ENCODE measurements at places on chromosomes 6 and 20.

DNA sequence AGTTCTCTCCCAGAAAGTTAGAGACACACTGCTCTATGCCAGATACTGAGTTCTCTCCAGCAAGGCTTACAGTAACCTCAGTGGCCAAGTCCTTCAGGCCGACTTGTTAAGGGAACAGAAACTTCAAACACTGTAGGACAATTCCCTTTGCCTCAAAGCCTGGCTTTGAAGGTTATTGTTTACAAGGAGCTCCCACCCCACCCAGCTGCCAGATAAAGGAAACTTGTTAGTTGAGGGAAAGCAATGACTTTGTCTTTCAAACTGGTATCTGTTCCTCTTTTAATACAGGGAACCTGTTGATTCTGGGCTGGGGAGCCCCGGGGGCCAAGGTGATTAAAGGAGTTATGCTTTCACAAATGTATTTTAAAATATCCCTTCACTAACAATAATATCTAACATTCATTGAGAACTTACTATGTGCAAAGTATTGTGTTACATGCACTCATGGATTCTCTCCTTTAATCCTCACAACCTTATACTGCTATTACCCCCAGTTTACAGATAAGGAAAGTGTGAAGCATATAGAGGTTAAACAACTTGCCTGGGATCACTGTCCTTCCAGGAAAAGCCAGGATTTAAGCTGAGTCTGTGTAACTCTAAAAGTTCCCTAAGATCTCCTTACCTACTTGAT, 27.6 kb upstream of the CDKN1A start:
- DNase-seq = peak; percentile 82

DNA sequence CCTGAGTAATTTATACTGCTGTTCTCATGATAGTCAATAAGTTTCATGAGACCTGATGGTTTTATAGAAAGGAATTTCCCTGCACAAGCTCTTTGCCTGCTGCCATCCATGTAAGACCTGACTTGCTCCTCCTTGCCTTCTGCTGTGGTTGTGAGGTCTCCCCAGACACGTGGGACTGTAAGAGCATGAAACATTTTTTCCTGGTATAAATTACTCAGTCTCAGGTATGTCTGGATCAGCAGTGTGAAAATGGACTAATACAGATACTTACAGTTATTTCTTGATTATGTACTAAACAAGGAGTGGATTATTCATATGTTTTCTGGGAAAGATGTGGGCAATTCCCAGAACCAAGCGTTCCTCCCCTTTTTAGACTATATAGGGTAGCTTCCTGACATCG, 1.9 kb upstream of the TRIM38 start:
- DNase-seq = no peak

DNA sequence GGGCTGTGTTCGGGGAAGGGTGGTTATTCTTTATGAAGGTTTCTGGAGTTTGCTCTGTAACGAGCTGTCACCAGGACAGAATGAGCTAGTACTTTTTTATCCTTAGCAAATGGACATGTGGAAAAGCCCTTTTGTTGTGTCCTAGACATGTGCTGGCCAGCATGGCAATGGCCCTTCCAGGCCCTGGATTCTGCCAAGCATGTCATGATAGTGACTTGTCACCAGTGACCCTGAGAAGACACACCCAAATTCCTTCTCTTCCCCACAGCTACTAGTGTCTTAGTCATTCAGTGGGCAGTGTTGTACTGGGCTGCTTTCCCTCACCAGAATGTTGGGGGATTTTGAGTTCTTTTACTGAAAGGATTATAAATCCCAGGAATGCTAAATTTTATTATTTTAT, 74.0 kb upstream of the XRN2 start:
- no peak for DNase-seq

DNA sequence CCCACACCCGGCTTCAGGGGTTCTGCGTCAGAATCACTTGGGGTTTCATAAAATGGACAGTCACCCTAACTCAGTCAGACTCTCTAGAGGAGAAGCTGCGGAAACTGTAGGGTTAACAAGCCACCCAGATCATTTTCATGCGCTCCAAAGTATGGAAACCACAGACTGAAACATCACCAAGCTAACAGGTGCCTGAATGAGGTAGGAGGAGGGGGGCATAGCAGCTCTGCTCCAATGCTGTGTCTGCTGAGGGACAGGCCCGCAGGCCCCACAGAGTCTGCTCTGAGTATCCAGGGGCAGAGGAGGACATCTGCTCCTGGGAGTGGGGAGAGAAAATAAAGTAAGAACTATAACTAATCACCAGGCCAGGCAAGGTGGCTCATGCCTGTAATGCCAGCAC, 97.1 kb upstream of the AKAP12 start:
- DNase-seq = no peak

GRCh38 chr6:101490857-101491256, 97.3 kb downstream of the GRIK2 start:
- no peak for DNase-seq

- no peak for DNase-seq
Observed at GRCh38 chr6:125804264-125804663, 13.5 kb downstream of the NCOA7 start.

DNA sequence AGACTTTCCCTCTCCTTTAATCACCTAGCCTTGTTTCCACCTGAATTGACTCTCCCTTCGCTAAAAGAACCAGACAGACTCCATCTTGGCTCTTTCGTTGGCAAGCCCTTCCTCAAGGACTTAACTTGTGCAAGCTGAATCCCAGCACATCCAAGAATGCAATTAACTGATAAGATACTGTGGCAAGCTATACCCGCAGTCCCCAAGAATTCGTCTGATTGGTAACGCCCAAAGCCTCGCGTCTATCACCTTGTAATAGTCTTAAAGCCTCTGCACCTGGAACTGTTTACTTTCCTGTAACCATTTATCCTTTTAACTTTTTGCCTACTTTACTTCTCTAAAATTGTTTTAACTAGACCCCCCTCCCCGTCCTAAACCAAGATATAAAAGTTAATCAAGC, 15.6 kb upstream of the MYCT1 start:
- DNase-seq = no peak

- no peak for DNase-seq
Observed at GRCh38 chr6:143696664-143697000, 18.9 kb downstream of the PHACTR2 start.

DNA sequence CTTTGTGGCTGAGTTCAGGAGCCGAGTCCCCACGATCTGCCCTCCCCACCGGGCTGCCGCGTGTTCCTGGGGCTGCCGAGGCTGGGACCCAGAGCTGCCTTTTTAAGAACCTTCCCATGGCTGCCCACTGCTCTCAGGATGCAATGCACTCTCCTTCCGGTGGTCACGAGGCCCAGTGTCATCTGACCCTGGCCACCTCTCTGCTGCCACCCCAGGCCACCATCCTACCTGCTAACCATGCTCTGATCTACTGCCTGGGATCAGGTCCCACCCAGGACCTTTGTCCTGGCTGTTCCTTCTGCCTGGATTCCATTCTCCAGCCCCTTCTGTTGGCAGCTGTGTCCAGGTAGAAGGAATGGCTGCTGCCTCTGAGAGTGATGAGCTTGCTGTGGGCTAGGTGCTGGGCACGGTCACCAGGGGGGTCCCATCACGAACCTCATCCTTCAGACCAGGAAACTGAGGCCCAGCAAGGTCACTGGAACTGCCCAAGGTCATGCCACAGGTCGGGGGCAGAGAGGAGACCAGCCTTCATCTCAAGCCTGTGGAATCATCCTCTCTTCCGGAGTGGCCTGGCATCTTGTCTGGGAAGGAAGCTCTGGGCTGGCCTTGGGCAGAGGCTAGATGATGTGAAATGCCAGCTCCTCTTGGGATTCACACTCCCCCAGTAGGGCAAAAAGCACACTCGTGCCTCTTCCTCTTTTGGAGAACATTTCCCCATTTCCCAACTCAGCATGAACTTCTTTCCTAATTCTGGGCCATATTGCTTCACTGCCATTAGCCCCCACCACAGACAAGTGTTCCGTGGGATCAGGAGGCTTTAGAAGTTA, 20.5 kb downstream of the PCK1 start:
- peak; percentile 65 for DNase-seq

GRCh38 chr20:16541226-16541625, 32.0 kb downstream of the KIF16B start:
- no peak for DNase-seq

DNA sequence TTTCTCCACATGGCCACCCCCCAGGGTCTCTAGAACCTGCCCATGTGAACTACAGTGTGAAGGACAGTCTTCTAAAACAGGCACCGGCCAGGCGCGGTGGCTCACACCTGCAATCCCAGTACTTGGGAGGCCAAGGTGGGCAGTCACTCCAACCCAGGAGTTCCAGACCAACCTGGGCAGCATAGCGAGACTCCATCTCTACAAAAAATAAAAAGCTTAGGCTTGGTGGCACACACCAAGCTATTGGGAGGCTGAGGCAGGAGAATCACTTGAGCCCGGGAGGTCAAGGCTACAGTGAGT, 13.7 kb downstream of the ACSS1 start:
- no peak for DNase-seq

GRCh38 chr20:3890999-3891929, 2.1 kb downstream of the PANK2 start:
- DNase-seq = no peak

- DNase-seq = no peak
Observed at GRCh38 chr6:168299541-168300511, 19.8 kb downstream of the DACT2 start.

GRCh38 chr6:167993169-167993568, 4.3 kb upstream of the KIF25 start:
- DNase-seq = no peak

DNA sequence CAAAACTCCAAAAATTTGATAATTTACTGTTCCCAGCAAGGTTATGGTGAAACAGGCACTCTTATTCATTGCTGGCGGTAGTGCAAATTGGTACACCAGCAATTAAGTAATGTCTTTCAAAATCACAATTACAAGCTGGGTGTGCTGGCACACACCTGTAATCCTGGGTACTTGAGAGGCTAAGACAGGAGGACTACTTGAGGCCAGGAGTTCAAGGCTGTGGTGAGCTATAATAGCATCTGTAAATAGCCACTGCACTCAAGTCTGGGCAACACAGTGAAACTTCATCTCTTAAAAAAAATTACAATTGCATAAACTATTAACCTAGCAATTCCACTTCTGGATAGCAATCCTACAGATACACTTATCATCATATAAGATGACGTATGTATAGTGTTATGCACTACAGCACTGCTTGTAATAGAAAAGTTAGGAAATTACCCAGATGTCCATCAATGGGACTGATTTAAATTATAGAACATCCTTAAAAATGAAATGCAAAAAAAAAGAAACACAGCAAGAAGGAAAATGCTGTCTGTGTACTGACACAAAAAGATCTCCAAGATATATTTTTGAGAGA, 31.4 kb downstream of the NCOA6 start:
- no peak for DNase-seq

DNA sequence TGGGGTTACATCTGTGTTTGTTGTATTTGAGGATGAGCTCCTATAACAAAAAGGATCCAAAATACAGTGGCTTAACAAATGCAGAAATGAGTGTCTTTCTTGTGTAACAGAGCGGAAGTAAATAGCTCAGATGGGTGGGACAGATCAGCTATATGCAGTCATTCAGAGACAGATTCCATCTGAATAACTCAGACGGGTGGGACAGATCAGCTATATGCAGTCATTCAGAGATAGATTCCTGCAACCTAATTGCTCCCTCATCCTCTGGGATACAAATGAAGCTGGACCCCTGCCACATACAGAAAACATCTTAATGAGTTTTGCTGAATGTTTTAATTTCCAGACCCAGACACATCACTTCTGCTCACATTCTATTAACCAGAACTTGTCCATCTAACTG, 332.3 kb downstream of the BCKDHB start:
- DNase-seq = no peak

DNA sequence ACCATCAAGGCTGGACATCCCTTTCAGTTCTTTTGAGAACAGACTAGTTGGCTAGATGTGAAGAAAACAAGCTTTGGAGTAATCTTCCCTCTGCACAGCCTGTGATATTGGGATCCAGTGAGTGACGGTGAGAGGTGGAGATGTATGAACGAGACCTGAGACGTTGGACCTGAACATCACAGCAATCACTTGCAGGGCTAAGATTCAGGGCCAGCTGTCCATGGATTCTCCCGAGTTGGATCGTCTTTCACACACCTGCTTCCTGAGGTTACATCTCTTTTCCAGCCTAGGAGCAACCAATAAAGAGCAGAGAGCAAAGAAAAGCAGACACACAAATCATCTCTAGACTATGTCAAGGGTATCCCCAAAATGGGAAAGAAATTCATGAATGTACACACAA, 30.0 kb upstream of the TMEM14A start:
- no peak for DNase-seq
